ENCODE measurements at places on chromosomes 4 and X. TPM values are rescaled to one million over a fixed set of nuclear protein-coding genes. Genes with fewer than 3 reads are reported as not detected.

- no peak for DNase-seq
These were observed 300.9 kb downstream of the FAM47A start for GRCh38 chrX:33831211-33831610.

The BTK gene
- 34.1 TPM for total RNA-seq

GRCh38 chr4:105555409-105555808 is 3.0 kb downstream of the ARHGEF38 start:
- DNase-seq: no peak

GRCh38 chrX:42565739-42566138 is 212.2 kb downstream of the PPP1R2C start:
- no peak for DNase-seq
